ENCODE measurements at places on chromosomes 7 and 10.

GRCh38 chr7:51471210-51471980 is 154.8 kb upstream of the COBL start:
- no peak for DNase-seq

DNA sequence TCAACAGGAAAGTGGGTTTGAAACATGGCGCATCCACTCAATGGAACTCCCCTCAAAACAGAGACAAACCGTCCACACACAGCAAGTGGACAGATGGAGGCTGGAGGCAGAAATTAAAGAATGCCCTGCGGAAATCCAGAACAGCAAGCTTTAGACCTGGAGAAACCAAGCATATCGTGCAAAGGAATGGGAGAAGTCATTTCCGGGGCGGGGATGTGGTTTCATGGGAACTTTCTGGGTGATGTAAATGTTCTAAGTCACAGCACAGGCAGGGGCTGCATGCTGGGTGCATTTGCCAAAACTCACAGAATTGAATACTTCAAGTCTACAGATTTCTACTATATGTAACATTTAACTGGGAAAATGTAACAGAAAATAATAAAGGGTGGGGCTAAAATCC is 213.0 kb downstream of the PTPRN2 start:
- DNase-seq = no peak

- DNase-seq = no peak
Observed at GRCh38 chr7:157003445-157003755, 7.1 kb downstream of the MNX1 start.

- no peak for DNase-seq
Observed at GRCh38 chr7:96837593-96837992, 127.9 kb upstream of the SEM1 start.

GRCh38 chr7:14339861-14340260 is 350.4 kb upstream of the ETV1 start:
- no peak for DNase-seq

DNA sequence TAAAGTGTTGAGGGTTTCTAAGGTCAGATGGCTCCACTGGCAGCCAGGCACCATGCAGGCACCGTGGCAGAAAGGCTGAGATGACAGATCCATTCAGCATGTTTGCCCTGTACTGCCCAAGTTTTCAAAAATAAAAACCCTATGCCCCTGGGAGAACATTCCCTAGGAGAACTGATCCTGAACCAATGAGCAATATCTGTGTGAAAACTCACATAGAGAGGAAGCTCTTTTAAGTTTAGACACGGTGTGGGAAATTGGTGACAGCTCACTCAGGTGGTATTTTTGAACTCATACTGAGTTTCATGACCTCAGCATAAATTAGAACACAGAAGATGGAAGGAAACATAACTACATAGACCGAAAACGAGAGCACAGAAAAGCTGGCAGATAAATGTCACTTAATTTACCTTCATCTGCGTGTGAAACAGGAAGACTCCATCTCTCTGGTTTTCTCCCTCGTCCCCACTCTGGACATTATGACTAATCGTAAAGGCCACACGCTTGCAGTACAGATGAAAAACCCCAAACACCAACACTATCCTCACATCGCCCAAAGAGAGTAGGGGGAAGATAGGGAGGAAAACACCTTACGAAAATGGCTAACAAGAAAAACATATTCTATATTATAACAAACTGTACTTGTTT is 127.8 kb downstream of the ICA1 start:
- no peak for DNase-seq

GRCh38 chr7:86790383-86790782 is 146.7 kb downstream of the GRM3 start:
- no peak for DNase-seq

- no peak for DNase-seq
Observed at GRCh38 chr10:113947184-113948041, 93.0 kb downstream of the NHLRC2 start.

- no peak for DNase-seq
Observed at GRCh38 chr7:16070806-16071205, 350.5 kb downstream of the CRPPA start.

DNA sequence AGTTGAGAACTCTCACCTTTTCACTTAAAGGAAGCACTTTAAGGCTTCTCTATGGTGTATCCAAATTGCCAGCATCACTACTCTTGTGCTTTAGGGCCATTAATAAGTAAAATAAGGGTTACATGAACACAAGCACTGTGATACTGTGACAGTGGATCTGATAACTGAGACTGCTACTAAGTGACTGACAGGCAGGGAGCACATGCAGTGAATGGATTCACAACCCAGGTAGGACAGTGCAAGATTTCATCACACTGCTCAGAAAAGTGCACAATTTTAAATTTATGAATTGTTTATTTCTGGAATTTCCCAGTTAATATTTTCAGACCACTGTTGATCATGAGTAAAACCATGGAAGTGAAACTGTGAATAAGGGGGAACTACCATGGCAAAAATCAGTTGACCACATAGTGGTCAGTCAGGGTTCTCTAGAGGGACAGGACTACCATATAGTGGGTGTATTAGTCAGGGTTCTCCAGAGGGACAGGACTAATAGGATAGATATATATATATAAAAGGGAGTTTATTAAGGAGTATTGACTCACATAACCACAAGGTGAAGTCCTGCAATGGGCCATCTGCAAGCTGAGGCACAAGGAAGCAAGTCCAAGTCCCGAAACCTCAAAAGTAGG is 20.9 kb upstream of the CYP51A1 start:
- no peak for DNase-seq

DNA sequence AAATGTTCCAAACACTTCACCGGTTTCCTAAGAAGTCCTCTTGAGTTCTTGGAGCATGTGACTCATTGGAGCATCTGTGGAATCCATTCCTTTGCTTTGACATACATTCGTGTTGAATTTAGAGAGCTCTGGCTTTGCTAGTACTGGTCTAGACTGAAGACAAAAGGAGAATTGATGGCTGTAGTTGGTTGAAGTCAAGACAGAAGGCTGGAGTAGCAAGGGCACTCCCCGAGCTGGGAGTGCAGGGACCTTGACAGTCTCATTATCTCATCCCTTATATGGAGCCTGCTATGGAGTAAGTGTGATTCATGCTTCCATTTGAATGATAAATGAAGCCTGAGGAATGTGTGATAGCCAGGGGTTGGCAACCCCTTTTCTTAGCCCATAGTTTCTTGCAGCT is 1249.1 kb downstream of the TYW1 start:
- DNase-seq = no peak

GRCh38 chr10:89391907-89392756 is at the start of gene IFIT1:
TSS of gene IFIT1 (plus strand) at chr10:89392623. CDS start at chr10:89392713, 90 bp downstream.
- no peak for DNase-seq

GRCh38 chr7:127782654-127783559 is 130.9 kb downstream of the SND1 start:
- DNase-seq = no peak

All from esophagus squamous epithelium (tissue), 5 donors.